Bladder microvascular endothelial cell (primary cell): ENCODE measurements at places on chromosomes 16 and 17. TPM values are rescaled to one million over a fixed set of nuclear protein-coding genes. Genes with fewer than 3 reads are reported as not detected.

METRN gene
- total RNA-seq, result 25.3 and 31.1 TPM in 2 replicates

GAS2L2 gene
- total RNA-seq, result not detected in 2 replicates

EFNB3 gene
- 0.16 and 0.57 TPM in 2 replicates for total RNA-seq

G6PC1 gene
- not detected in 2 replicates for total RNA-seq

RNF227 gene
- 1.3 and 3.0 TPM in 2 replicates for total RNA-seq

KRT39 gene
- not detected in 2 replicates for total RNA-seq

SMIM5 gene
- total RNA-seq, result not detected in 2 replicates

CDC6 gene
- total RNA-seq, result 16.7 and 21.1 TPM in 2 replicates

FOXN1 gene
- total RNA-seq, result not detected in 2 replicates

TMEM92 gene
- under 0.01 TPM in 1 of 2 replicates, not detected in the other for total RNA-seq

CCL5 gene
- total RNA-seq, result under 0.01 and 1.8 TPM in 2 replicates

EIF5A gene
- 537 and 632 TPM in 2 replicates for total RNA-seq

C17orf100 gene
- total RNA-seq, result 0.16 and 0.31 TPM in 2 replicates

CPD gene
- total RNA-seq, result 120 and 335 TPM in 2 replicates

KRT13 gene
- total RNA-seq, result not detected in 2 replicates

IGSF6 gene
- total RNA-seq, result not detected in 2 replicates

RRAD gene
- total RNA-seq, result 1.1 and 2.1 TPM in 2 replicates

WSCD1 gene
- 27.6 and 35.3 TPM in 2 replicates for total RNA-seq

NDRG4 gene
- total RNA-seq, result 14.1 and 238 TPM in 2 replicates

CLDN6 gene
- 0.25 TPM in 1 of 2 replicates, not detected in the other for total RNA-seq

SLC25A11 gene
- total RNA-seq, result 45.8 and 61.3 TPM in 2 replicates

KRTAP9-3 gene
- total RNA-seq, result not detected in 2 replicates

CD300A gene
- total RNA-seq, result not detected in 2 replicates
